Inflammatory macrophage (primary cell): ENCODE measurements at places on chromosomes 16 and 17.

- DNase-seq = peak; percentile 8
Observed at GRCh38 chr16:58026139-58026704, 668 bp downstream of the MMP15 start.

- DNase-seq = peak; percentile 32
Observed at GRCh38 chr17:35521150-35521549, 16.3 kb downstream of the SLFN12L start.

GRCh38 chr16:28155293-28155692 lies 56.5 kb downstream of the XPO6 start:
- DNase-seq = no peak

DNA sequence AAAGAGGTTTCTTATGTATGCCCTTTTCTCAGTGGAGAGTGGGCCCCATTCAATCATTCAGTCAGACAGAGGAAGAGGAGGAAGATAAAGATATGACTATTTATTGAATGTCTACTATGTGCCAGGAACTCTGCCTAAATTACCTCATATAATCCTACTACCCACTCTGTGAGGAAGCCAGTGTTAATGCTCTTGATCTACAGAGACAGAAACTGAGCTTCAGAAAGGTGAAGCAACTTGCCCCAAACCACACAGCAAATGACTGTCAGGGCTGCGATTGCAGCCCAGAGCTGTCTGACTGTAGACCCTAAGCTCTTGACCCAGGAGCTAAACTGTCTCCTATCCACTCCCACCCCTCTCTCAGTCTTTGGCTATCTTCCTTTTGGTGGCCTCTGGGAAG lies 8.4 kb downstream of the SRCIN1 start:
- DNase-seq = peak; percentile 22

GRCh38 chr17:65456368-65457151 lies 104.9 kb downstream of the AXIN2 start:
- no peak for DNase-seq

- no peak for DNase-seq
Observed at GRCh38 chr16:19481296-19481695, 40.6 kb downstream of the GDE1 start.

DNA sequence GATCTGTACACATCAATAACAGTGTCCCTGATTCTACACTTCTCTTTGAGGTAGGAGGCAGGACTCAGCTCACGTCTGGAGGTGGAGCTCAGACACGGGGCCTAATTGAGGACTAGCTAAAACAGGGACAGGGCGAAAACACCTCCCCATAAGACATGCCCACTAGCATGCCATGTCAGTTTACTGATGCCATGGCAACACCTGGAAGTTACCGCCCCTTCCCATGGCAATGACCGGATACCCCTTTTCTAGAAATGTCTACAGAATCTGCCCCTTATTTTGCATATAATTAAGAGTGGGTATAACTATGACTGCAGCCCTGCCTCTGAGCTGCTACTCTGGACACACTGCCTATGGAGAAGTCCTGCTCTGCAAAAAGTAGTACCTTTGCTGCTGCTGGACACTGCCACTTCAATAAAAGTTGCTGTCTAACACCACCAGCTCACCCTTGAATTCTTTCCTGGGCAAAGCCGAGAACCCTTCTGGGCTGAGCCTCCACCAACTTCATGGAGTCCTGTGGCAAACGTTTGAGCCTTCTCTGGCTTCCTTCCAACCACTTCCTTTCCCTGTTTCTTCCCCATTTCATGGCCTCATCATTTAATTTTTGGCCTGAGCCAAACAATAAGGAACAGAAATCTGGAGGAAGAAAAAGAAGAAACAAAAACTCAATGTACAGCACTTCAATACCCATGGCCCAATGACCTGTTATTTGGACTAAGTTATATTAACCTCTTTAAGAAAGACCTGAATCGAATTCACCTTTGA lies 21.0 kb downstream of the PHB1 start:
- DNase-seq = peak; percentile 78

DNA sequence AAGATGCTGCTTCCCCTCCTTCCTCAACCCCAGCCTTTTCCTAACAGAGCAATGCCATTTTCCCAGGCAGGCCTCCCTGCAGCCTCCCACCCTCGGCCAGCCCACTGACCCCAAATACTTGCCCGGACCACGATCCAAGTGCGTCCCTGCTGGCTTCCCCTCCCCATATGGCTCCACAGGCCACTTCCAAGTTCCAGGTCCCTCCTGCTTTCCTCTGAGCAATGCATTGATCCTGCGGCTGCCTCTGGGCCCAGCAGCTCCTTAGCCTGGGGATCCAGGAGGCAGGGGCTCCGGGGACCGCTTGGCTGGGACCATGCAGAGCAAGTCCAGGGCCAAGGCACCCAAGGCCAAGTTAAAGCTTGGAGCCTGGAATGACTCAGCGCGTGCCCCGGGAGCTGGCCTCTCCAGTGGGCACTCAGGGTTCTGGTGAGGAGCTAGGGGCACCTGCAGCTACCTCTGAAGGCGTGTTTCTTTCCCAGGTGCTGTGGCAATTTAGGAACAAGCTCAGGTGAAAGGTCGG lies 51.9 kb upstream of the ENPP7 start:
- DNase-seq = no peak

GRCh38 chr16:85393674-85394451 lies 219.3 kb upstream of the GSE1 start:
- peak; percentile 47 for DNase-seq

DNA sequence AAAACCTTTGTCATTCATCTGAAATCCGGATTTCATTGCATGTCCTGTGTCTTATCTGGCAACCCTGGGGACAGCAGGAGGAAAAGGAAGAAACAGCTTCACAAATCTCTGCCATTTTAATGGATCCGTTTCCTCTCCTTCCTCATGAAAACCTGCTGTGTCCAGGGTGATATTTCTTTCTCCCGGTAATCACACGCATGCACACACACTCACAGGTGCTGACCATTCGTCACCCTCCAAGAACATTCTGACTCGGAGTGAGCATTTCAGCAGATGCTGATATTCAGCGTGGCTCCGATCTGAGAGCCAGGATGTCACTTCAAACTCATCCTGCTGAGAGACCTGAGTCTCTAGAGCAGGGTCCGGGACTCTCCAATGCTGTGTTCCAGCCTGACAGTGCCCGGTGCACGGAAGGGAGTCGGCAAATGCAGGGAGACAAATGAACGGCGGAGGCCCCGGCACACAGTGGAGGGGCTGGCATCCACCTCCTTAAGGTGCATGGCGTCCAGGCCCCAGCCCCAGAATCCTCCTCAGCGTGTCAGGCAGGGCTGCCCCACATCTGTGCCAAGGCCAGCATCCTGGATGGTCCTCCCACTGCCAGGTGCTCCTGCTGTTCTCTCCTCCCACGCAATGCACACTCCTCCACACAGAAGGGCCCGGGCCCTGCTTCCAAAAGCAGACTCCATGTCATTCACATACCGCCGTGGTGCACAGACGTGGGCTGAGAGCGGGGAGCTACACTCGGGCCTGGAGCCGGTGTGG lies 70.7 kb downstream of the RBFOX3 start:
- DNase-seq = no peak

DNA sequence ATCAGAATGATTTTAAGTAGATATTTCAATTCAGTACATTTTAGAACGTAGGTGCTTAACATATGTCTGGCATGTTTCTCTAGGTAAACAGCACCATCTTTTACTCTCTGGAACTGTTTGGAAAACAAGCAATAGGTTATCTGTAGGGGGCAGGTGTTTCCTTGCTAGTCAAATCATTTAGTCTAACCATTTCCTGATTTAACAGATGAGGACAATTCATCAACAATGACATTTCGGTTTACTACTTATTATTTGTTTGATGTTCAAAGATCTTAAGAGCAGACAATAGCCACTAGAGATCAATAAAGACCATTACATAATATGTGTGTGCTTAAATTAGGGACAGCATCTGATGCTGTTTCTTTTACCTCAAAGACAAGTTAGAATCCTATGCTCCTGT lies 173.1 kb downstream of the CEP112 start:
- DNase-seq = no peak

DNA sequence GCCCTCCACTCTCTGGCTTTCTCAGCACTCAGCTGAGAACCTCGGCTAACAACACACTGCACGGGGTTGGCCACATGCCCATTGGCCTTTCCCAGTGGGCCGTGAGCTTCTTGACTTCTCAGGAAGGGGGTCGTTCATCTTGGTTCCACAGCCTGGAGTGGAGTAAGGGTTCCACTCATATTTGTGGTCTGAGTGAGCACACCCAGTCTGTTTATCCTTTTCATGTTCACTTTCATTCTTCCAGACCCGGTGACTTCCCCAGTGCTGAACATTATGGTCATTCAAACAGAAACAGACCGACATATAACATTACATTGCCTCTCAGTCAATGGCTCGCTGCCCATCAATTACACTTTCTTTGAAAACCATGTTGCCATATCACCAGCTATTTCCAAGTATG lies 8.2 kb downstream of the MILR1 start:
- no peak for DNase-seq

DNA sequence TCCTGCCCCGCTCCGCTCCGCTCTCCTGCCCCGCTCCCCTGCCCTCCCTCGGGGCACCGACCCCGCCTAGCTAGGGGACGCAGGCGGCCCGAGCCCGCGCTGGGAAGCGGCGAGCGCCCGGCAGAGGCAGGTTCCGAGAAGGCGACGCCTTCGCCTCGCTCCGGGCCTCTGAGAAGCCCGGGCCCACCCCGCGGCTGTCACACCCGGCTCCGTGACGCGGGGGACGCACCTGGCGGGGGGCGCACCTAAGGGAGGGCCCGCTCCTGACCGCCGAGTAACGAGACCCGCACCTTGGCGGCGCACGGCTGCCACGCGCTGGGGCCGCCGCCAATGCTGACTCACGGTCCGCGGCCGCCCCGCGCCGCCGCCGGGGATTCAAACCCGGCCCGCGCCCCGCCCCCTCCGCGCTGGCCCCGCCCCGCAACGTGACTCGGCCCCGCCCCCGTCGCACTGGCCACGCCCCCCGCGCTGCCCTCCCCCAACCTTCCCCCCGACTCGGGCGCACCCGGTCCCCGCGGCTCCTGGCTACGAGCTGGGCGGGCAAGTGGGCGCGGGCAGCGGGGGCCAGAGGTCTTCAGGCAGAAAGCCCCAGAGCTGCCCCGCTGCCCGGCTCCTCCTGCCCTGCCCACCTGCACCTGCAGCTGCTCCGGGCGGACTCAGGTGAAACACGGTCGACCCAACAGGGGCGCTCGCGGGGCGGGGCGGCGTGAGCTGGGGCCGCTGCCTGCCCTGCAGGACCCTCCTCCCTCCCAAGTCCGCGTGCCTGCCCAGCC lies 27.8 kb downstream of the GNPTG start:
- DNase-seq = peak; percentile 64

DNA sequence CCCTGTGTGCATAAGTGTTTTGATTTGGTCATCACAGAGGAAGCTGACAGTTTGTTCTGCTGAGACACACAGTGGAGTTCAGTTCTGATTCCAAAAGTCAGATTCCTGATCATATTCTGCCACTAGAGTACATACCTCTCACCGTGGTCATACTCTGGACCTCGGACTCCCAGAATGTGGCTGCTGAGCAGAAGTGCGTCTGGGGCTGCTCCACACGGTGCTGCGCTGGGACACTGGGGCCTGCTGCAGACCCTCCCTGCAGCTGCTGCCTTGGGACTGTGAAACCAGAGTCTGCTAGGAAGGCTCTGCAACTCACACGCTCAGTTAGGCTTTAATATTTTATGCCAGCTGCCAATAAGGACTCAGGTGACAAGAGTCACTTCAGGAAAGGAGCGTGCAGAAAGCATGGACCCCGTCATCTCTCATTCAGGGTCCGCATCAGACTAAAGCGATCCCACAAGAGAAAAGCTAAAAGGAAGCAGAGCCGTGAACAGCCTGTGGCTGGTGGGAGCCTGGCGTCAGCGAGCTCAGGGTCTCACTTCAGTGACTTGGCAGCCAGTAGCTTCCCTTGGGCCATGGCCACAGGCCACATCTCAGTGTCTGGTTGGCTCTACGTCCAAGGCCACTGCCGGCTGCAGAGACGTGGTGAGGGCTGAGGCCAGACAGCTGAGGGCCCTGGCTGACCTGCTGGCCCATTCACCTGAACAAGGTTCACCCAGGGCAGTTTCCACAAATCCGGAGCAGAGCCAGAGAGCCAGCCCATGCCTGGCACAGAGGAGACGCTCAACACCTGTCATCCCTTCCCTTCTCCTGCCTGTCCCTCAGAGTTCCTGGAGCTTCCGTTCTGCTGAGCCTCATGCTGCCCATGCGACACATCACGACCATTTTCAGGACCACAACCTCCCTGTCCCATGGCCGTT lies 24.7 kb upstream of the KIFC3 start:
- no peak for DNase-seq
